Stimulated activated CD4-positive, alpha-beta T cell treated with anti-CD3 and anti-CD28 coated beads, Interleukin-2, amount 100 ng/mL, for 4 hours (primary cell): ENCODE measurements at places on chromosomes 5 and 9.

- DNase-seq: no peak
Measured at GRCh38 chr5:170430866-170431437, 41.8 kb upstream of the KCNMB1 start.

GRCh38 chr5:149733129-149733900 is 3.2 kb downstream of the PPARGC1B start:
- no peak for DNase-seq

GRCh38 chr9:126752881-126753670 is 51.8 kb upstream of the ZBTB43 start:
- DNase-seq: no peak

- no peak for DNase-seq
Measured at GRCh38 chr9:87836951-87837705, 45.5 kb upstream of the SPATA31E1 start.

- DNase-seq: no peak
Measured at GRCh38 chr5:117084067-117084466, 509.4 kb upstream of the SEMA6A start.
